ENCODE measurements at places on chromosomes 2 and 18. TPM values are rescaled to one million over a fixed set of nuclear protein-coding genes. Genes with fewer than 3 reads are reported as not detected.

The CIB4 gene
- total RNA-seq = not detected

The SLC8A1 gene
- total RNA-seq = 2.3 TPM

GRCh38 chr18:68660354-68661183 is 54.3 kb downstream of the TMX3 start:
- no peaks in the 10 kb centered on the region for H3K36me3 ChIP-seq
- DNase-seq = no peak

The ZNF804A gene
- total RNA-seq = not detected

All from activated CD4-positive, alpha-beta T cell treated with anti-CD3 and anti-CD28 coated beads for 36 hours (primary cell).